HS-5 (cell line): ENCODE measurements at places on chromosomes 7 and 10.

DNA sequence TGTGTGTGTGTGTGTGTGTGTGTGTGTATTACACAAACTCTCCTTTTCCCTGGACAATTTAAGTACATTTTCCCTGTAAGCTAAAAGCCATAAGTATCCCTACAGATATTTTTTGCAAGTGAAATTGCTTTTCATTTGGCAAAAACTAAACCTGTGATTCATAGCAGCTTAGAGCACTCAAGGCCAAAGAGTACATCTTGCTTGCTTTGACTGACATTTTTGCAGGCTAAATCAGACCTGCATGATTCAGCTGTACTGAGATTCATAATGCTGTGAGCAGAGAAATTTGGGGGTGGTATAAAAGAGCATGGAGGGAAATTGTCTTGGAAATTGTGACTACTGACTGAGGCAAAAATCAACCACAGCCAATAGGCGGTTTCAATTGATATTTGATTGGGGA lies 500.4 kb downstream of the GFRA1 start:
- peak; percentile 65 for DNase-seq

DNA sequence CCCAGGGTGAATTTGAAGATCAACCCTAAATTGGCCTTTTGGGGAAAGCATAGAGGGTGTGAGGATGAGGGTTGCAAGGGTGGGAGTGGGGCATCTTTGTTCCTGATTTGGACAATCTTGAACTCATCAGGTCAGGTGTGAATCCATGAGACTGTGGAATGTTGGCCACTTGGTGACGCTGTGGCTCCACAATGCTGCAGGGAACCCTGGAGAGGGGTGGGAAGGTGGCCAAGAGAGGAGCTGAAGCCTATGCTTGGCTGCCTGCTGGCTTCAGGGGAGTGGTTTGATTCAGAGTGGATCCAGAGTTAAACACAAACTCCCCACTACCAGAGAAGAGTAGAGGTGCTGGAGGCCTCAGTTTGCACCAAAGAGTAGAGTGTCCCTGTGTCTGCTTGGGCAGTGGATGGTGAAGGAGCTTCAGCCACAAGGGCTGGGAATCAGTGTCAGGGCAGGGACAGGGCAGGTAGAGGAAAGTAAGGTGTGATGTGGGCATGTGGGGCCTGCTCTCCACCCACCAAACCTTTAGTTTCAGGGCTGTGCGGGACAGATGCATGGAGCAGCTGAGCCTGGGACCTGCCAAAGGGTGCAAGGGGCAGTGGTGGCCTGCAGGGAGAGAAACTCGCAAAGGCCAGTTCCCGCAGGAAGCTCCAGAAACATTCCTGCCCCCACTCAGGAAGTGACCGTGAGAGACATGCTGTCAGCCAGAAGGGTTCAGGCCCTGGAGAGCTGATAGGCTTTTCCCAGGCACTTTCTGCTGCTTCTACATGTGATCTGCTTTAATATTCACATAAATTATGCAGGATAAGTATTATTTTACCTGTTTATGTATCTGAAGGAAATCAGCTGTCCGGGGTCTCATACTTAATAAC lies 81.0 kb upstream of the PRSS58 start:
- no peak for DNase-seq

- no peak for DNase-seq
These were observed 359.4 kb downstream of the GPAM start for GRCh38 chr10:111824128-111824527.

DNA sequence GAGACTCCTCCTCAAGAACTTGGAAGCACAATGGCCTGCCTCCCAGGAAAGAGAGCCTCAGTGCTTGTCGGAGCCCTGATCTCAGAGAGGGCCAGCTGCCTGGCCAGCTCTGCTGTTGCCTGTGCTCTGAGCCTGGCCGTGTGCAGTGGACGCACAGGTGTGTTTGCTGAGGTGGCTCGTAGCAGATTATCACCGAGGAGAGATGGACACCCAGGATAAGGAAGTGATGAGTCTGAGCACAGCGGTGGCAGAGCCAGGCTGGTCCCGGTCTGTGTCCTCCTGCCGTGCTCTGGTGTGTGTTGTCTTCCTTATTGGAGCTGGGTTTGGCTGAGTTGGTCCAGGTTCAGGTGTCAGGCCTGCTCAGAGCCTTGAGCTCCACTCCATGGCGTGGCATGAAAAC lies 208.5 kb downstream of the EBF3 start:
- DNase-seq = no peak

- DNase-seq = peak; percentile 56
These were observed 1.9 kb downstream of the TTYH3 start for GRCh38 chr7:2633538-2634266.

- no peak for DNase-seq
These were observed 92.2 kb downstream of the EGFR start for GRCh38 chr7:55110993-55111361.

DNA sequence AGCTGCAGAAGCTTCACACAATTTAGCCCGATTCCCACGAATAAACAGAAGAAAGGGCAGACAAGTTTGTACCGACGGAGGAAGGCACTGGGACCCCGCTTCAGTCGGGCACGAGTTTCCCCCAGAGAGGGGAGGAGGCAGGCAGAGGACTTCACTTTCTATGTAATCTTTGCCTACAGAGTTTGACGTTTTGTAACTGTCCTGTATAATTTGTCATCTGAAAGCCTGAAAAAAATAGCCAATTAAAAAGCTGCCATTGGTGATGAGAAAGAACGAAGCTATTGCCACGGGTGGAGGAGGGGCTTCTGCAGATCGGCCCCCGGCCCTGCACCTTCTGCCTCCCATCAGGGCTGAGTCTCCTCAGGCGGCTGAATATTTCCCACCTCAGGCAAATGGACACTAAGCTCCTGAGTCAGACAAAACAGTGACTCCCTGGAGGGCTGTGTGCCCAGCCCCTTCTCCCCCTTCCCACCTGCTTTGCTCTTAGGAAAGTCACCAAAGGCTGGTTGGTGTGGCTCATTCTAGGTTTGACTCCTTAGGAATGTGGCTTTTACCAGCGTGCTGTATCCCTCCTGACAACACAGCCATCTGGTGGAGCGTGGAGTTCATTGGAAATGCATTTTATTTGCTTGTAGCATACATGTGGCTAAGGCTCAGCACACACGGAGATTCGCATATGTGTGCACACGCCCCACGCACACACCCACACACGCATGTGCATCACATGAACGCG lies 117.4 kb downstream of the VIPR2 start:
- DNase-seq = no peak
